ENCODE measurements at places on chromosomes 5 and 9.

GRCh38 chr5:171397190-171397589 is 9.5 kb downstream of the NPM1 start:
- DNase-seq = no peak

- DNase-seq = no peak
These were observed 3.5 kb downstream of the BOD1 start for GRCh38 chr5:173612948-173613347.

GRCh38 chr9:135971892-135972291 is 10.7 kb upstream of the UBAC1 start:
- DNase-seq = no peak

DNA sequence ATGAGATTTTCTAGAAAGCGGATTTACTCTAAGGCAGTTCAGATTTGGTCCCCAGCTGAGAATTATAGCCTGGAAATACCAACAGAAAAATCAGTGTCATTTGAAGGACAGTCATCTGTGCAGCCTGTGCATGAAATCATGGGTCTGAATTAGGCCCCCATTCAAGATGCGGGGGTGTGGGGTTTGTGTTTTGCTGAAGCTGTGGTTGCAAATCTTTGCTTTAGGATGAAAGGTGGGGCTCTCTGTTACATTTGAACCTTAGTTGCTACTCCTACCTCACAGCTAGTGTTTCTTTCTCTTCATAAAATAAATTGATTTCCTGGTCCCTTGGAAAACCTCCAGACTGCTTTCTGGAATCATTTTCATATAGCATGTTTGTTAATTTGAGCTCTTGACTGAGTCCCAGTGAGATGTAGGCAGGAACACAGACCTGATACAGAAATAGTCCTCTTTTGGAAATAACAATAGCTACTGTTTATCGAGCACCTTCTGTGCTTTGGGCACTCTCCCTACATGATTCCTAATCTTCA is 4.8 kb upstream of the ABL1 start:
- DNase-seq = no peak

- no peak for DNase-seq
These were observed 33.9 kb upstream of the GABBR2 start for GRCh38 chr9:98742325-98743280.

DNA sequence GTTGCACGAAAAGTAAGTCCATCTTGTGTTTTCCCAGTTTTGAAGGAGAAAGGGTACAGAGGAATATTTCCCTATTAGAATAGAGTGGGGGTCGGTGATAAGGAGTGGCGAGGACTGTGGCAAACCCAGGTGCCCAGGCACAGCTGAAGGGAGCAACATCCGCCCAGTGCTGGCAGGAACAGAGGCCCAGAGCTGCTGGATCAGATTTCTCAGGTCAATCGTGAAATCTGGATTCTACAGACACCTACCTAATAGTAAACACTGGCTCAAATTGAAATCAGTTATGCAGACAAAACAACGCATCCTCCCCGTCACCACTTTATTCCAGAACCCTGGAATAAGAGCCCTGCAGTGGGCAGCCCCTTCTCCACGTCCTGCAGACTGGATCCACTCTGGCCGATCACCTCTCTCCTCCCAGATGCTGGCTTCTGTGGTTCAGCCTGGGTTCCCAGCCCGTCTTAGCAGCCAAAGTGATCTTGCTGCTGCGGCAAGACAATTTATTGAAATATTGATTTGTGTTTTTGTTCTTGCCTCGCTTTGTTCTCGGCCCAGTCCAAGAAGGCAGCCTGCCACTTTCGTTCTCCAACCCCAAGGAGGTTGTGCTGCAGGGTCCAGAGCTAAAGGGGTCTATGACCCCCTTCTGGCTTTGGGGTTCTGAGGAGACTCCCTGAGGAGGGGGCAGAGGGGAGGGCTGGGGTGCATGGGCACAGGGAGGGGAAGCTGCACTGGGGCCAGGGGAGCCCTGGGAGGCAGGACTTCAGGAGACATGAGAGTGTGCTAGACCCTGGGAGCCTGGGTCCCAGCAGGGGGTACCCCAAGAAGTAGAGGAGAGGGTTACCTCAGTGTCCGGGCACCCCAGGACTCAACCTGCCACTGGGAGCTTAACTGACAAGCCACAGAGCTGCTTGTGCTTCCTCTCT is 103.3 kb downstream of the ZNF354C start:
- no peak for DNase-seq

- DNase-seq = no peak
These were observed 24.4 kb upstream of the RGMB start for GRCh38 chr5:98749046-98749445.

DNA sequence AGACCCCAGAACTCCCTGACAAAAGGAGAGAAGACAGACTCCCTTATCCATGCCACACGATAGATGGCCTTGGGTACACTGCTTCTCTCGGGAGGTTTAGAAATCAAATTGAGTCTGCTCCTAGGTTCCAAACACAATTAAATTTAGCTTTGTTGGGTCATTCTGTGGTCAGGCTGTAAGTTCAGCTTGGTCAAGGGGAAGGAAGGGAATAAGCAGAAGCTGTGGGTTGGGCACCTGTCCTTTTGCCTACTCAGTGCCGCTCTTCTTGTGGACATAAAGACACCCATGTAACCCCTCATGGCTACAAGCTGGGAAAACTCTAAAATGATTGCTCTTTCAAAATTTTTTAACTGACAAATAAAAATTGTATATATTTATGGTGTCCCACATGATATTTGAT is 19.1 kb upstream of the AK3 start:
- no peak for DNase-seq

GRCh38 chr5:123046222-123046621 is 9.7 kb upstream of the PPIC start:
- no peak for DNase-seq

- no peak for DNase-seq
These were observed 34.7 kb upstream of the IDNK start for GRCh38 chr9:83588256-83588655.

- DNase-seq = no peak
These were observed 279.4 kb downstream of the BNC2 start for GRCh38 chr9:16591092-16591491.

DNA sequence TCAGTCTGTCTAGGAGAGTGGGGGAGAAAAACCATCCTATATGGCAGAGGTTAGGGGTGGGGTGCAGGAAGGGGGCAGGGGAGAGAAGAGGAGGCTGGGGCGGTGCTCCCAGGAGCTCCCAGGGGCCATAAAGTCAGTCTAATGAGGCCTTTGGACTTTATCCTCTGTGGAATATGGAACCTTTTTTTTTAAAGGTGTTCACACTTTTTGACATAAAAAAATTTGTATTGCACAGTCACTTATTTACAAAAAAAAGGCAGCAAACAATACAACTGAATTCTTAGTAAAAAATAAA is 51.9 kb upstream of the SYNPO start:
- DNase-seq = no peak

- peak; percentile 5 for DNase-seq
These were observed 234.3 kb upstream of the ANKH start for GRCh38 chr5:15105799-15106393.

- no peak for DNase-seq
These were observed 1.2 kb downstream of the CORO2A start for GRCh38 chr9:98191181-98191608.

GRCh38 chr5:119328753-119329602 is 26.8 kb upstream of the TNFAIP8 start:
- no peak for DNase-seq

DNA sequence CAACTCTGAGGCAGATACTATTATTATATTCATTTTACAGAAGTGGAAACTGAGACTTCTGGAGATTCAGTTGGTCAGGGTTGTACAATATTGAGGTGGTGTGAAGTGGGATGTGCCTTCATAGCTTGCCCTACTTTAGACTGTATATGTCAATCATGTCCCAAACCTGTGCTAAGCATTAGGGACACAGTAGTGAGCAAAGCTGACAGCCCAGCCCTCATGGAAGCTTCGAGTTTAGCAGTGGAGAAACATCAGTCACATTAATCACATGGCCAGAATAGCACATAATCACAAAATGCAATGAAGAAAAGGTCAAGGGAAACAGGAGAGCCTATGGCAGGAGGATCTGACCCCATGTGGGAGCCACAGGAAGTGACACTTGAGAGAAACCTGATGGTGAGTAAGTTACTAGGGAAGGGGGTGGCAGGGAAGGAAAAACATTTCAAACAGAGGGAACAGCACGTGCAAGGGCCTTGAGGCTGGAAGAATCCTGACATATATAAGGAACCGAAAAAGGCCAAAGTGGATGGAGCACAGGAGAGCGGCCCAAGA is 20.5 kb upstream of the RALGPS1 start:
- no peak for DNase-seq

- peak; percentile 3 for DNase-seq
These were observed 16.9 kb downstream of the RAD1 start for GRCh38 chr5:34898258-34898895.

GRCh38 chr9:133934482-133935232 is 57.5 kb downstream of the VAV2 start:
- DNase-seq = no peak

GRCh38 chr5:65858316-65858715 is 68.1 kb upstream of the ERBIN start:
- DNase-seq = no peak

- DNase-seq = no peak
These were observed 3.2 kb downstream of the SNX30 start for GRCh38 chr9:112753725-112754124.

GRCh38 chr5:22465177-22465576 is 388.0 kb downstream of the CDH12 start:
- no peak for DNase-seq

DNA sequence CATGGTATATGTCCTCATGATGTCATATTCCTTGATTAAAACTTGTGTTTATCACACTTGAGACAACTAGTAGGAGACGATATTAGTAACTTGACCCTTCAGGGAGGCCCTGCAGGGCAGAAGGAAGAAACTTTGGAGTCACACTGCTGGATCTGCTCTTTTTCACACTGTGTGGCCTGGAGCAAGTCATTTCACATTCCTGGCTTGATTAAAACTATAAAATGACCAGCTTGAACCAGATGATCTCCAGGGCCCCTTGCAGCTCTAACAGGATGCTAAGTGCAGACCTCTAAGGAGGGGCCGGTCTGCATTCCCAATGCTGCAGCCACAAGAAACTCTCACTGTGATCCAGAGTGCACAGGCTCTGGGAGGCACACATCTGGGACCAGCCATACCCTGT is 146.4 kb upstream of the ZNF366 start:
- no peak for DNase-seq

- no peak for DNase-seq
These were observed 372.6 kb downstream of the EBF1 start for GRCh38 chr5:158727136-158727535.

DNA sequence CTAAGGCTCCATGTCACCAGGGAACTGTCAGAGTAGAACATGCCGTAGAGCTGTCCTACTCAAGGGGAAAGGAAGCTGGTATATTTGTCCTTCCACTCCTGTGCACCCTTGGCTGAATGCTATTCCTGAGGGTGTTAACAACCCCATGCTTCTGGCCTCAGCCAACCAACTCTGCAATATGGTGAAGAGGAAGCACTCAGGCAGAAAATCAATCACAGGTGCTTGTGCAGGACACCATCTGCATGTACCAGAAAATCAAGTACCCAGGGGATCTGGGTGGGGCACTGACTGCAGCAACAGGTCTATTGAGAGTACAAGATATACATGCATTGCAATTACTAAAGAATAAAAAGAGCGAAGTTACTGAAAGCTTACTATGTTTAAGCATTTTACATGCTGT is 51.4 kb upstream of the NEK6 start:
- DNase-seq = no peak
